ENCODE measurements at places on chromosomes 12 and 14. TPM values are rescaled to one million over a fixed set of nuclear protein-coding genes. Genes with fewer than 3 reads are reported as not detected.

Gene LRRC10
- not detected for total RNA-seq

Gene FGF6
- not detected for total RNA-seq

Gene CDKL1
- 9.0 TPM for total RNA-seq

Gene OR4L1
- total RNA-seq: not detected

All from osteocyte (in vitro differentiated cells).